ENCODE measurements at places on chromosomes 3 and 15. TPM values are rescaled to one million over a fixed set of nuclear protein-coding genes. Genes with fewer than 3 reads are reported as not detected.

The STOML1 gene
- 11.8 TPM for total RNA-seq

GRCh38 chr15:59208613-59209249 is 2.1 kb downstream of the LDHAL6B start:
- peaks cover 57% of the 10 kb centered on the region for H3K36me3 ChIP-seq
- no peak overlapping the region for H3K4me3 ChIP-seq
- H3K27ac ChIP-seq, result no peak overlapping the region
- H3K27me3 ChIP-seq, result no peaks in the 10 kb centered on the region
- no peak for DNase-seq
- no peaks in the 10 kb centered on the region for H3K4me1 ChIP-seq

GRCh38 chr3:183553334-183554026 is 2.0 kb downstream of the KLHL6 start:
- peak overlapping the region; percentile 45 for H3K27ac ChIP-seq
- no peaks in the 10 kb centered on the region for H3K36me3 ChIP-seq
- no peak for DNase-seq
- no peaks in the 10 kb centered on the region for H3K27me3 ChIP-seq

The APOD gene
- 93.2 TPM for total RNA-seq

The POC1A gene
- total RNA-seq, result 0.47 TPM

GRCh38 chr3:108091498-108092250 is 843 bp upstream of the CD47 start:
- no peaks in the 10 kb centered on the region for H3K27me3 ChIP-seq
- no peaks in the 10 kb centered on the region for H3K4me1 ChIP-seq
- no peaks in the 10 kb centered on the region for H3K36me3 ChIP-seq

- no peak overlapping the region for H3K27ac ChIP-seq
- no peaks in the 10 kb centered on the region for H3K4me1 ChIP-seq
- H3K36me3 ChIP-seq, result no peaks in the 10 kb centered on the region
- no peak overlapping the region for H3K4me3 ChIP-seq
- H3K27me3 ChIP-seq, result no peaks in the 10 kb centered on the region
These were observed 107.0 kb upstream of the NSMCE3 start for GRCh38 chr15:29376590-29376989.

GRCh38 chr15:48085591-48085930 is 35.2 kb upstream of the SLC24A5 start:
- DNase-seq, result no peak
- H3K4me1 ChIP-seq, result no peaks in the 10 kb centered on the region
- no peaks in the 10 kb centered on the region for H3K36me3 ChIP-seq
- no peak overlapping the region for H3K27ac ChIP-seq

- H3K4me3 ChIP-seq, result no peak overlapping the region
- H3K4me1 ChIP-seq, result peaks cover 34% of the 10 kb centered on the region
- H3K36me3 ChIP-seq, result peaks cover 2% of the 10 kb centered on the region
- peak overlapping the region; percentile 97 for H3K27ac ChIP-seq
- no peak for DNase-seq
These were observed 1.4 kb upstream of the WHAMM start for GRCh38 chr15:82807920-82808633.

DNA sequence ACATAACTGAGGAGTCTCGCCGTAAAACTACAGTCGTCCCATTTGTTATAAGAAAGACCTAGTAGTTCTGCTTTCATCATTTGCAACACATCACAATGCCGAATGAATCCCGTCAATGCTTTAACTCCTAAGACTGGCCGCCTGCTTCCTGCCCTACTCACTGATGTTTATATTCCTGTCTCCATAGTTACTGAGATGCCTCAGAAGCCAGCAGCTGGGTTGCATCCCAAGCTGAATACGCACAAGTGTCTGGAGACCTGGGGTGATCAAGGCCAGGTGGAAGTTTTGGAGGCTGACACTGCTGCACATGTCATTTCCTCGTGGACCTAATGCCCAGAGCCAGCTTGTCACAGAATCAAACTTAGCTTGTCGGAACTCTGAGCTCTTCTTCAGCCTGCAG is 95.2 kb upstream of the UBE2E1 start:
- peak; percentile 69 for DNase-seq
- no peak overlapping the region for H3K27ac ChIP-seq
- H3K4me1 ChIP-seq, result no peaks in the 10 kb centered on the region

- H3K4me3 ChIP-seq, result no peak overlapping the region
- H3K36me3 ChIP-seq, result peaks cover 21% of the 10 kb centered on the region
- H3K27me3 ChIP-seq, result no peaks in the 10 kb centered on the region
These were observed 31.0 kb downstream of the IDH2 start for GRCh38 chr15:90071220-90071807.

The CHRNA7 gene
- total RNA-seq, result not detected

GRCh38 chr15:66897416-66897815 is 168.0 kb upstream of the SMAD3 start:
- H3K36me3 ChIP-seq, result no peaks in the 10 kb centered on the region
- no peak overlapping the region for H3K4me3 ChIP-seq
- H3K4me1 ChIP-seq, result peaks cover 14% of the 10 kb centered on the region
- no peak for DNase-seq
- no peaks in the 10 kb centered on the region for H3K27me3 ChIP-seq
- H3K27ac ChIP-seq, result no peak overlapping the region

- no peak overlapping the region for H3K4me3 ChIP-seq
- no peaks in the 10 kb centered on the region for H3K36me3 ChIP-seq
- no peak overlapping the region for H3K27ac ChIP-seq
- H3K27me3 ChIP-seq, result no peaks in the 10 kb centered on the region
These were observed 85.3 kb downstream of the SEMA5B start for GRCh38 chr3:122942239-122942638.

DNA sequence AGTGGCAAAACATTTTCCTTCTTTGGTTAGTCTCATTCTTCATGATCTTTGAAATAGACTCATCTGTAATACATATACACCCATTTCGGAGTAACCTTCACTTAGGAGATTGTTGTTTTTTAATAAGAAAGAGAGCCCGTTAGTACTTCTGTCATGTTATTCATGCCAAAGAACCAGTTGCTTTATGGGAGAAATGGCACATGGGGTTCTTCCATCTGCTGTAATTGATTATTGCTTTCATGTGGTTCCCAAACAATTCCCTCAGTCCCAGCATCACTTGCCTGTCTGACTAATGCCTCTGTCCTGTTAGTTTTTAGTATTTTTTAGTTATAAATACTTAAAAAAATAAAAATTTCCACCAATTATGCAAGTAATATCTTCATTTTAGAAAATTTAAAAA is 33.8 kb upstream of the FAH start:
- H3K27ac ChIP-seq, result no peak overlapping the region
- peaks cover 22% of the 10 kb centered on the region for H3K36me3 ChIP-seq
- no peaks in the 10 kb centered on the region for H3K27me3 ChIP-seq
- DNase-seq, result no peak
- H3K4me3 ChIP-seq, result no peak overlapping the region

DNA sequence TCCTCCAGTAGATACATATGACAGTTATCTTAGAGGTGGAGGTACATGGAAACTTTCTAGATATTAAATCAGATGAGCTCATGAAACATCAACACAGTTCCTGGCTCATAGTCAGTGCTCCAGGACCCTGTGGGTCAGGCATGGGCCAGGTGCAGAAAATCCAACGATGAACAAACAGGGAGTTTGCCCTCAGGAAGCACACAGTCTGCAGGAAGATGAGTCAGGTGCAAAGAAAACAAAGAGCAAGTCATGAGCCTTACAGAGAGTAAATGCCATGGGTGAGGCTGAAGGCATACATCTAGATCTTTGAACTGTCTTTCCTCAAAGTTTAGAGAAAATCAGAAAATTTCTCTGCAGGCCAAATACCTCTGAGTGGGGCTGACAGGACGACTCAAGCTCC is 184.2 kb upstream of the TPM1 start:
- no peak for DNase-seq
- H3K4me1 ChIP-seq, result no peaks in the 10 kb centered on the region
- no peaks in the 10 kb centered on the region for H3K36me3 ChIP-seq
- no peaks in the 10 kb centered on the region for H3K27me3 ChIP-seq

DNA sequence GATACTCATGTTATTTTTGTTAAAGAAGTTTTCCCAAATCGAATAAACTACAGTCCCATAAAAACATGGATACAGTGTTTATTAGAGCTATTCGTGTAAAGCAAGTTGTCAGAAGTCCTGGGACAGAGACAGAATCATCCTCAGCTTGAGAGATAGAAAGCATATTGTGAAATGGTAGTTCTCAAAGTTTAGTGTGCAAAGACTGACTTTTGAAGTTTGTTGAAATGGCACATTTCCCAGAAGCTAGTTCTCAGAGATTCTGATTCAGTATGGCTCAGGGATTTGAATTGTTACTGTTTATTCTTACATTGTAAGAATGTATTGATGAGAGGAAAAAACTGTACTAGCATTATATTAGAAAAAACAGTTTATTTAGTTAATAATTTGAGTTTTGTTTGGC is 22.1 kb downstream of the GABRR3 start:
- no peak for DNase-seq
- H3K27me3 ChIP-seq, result no peaks in the 10 kb centered on the region
- H3K4me3 ChIP-seq, result no peak overlapping the region
- peaks cover 9% of the 10 kb centered on the region for H3K4me1 ChIP-seq
- H3K27ac ChIP-seq, result no peak overlapping the region
- no peaks in the 10 kb centered on the region for H3K36me3 ChIP-seq

- no peaks in the 10 kb centered on the region for H3K4me1 ChIP-seq
- H3K36me3 ChIP-seq, result no peaks in the 10 kb centered on the region
- H3K4me3 ChIP-seq, result no peak overlapping the region
- H3K27me3 ChIP-seq, result no peaks in the 10 kb centered on the region
- peak; percentile 38 for DNase-seq
- H3K27ac ChIP-seq, result no peak overlapping the region
These were observed 1.6 kb upstream of the ITGA11 start for GRCh38 chr15:68433551-68433950.

The UBL7 gene
- total RNA-seq, result 65.4 TPM

The ADIPOQ gene
- total RNA-seq, result 19.1 TPM

DNA sequence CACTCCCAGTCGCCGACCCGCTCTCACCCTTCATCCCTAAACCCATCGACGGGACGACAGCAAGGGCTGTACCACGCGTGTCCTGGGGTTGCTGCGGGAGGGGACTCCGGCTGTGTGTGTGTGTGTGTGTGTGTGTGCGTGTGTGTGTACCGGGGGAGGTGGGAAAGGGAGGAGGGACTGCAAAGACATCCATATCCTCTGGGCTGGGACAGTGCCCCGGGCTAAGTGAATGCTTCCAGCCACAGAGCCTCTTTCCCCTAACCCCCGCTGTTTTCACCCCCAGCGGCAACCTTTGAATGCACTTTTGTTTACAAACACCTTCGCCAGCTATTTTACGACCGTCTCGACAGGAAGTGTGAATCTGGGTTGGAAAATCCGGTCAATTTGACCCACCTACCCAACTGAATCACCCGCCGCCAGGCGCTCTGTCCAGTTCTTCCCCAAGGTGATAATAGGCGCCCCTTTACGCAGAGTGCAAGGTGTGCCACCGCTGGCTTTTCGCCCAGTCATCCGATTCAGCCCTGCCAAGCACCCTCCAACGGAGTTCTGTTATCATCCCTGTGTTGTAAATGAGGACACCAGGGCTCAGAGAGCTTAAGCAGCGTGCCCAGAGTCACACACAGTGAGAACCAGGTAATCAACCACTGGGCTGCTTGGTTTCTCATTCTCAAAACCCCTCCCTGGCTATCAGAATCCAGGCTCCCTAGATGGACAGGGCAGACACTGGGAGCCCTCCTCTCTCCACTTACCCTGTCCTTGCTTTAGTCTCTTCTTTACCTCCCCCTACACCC is 739 bp upstream of the AMOTL2 start:
- peaks cover 15% of the 10 kb centered on the region for H3K36me3 ChIP-seq
- H3K4me3 ChIP-seq, result peak overlapping the region; percentile 87
- H3K27me3 ChIP-seq, result no peaks in the 10 kb centered on the region
- H3K27ac ChIP-seq, result peak overlapping the region; percentile 100
- DNase-seq, result peak; percentile 58

DNA sequence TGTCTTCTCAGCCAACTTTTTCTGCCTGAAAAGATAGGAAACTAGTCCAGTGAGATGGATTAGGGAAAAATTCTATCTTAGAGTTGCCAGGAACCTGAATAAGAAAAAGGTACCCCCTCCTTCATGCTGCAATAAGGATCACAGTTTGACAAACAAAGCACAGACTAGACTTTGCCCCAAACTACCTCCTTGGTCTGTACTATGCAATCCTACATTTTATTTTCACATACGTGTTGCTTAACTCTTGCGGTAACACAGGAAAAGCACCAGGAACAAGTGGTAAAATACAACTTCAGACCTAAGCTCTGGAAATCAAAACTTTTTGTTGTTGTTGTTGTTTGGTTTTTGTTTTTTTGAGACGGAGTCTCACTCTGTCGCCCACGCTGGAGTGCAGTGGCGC is 11.3 kb upstream of the IL12A start:
- H3K36me3 ChIP-seq, result no peaks in the 10 kb centered on the region
- no peaks in the 10 kb centered on the region for H3K4me1 ChIP-seq
- no peak overlapping the region for H3K4me3 ChIP-seq
- DNase-seq, result no peak

GRCh38 chr3:170467007-170467406 is 48.3 kb downstream of the CLDN11 start:
- H3K4me3 ChIP-seq, result no peak overlapping the region
- H3K27me3 ChIP-seq, result no peaks in the 10 kb centered on the region
- no peaks in the 10 kb centered on the region for H3K36me3 ChIP-seq
- H3K4me1 ChIP-seq, result no peaks in the 10 kb centered on the region
- no peak overlapping the region for H3K27ac ChIP-seq
- no peak for DNase-seq

- DNase-seq, result no peak
- no peaks in the 10 kb centered on the region for H3K27me3 ChIP-seq
- H3K4me1 ChIP-seq, result peaks cover 17% of the 10 kb centered on the region
- H3K36me3 ChIP-seq, result peaks cover 76% of the 10 kb centered on the region
These were observed 21.5 kb upstream of the C3orf62 start for GRCh38 chr3:49298511-49298910.

GRCh38 chr15:31486506-31486905 is 159.9 kb downstream of the KLF13 start:
- H3K27me3 ChIP-seq, result peaks cover 3% of the 10 kb centered on the region
- no peaks in the 10 kb centered on the region for H3K36me3 ChIP-seq
- peak; percentile 56 for DNase-seq
- H3K27ac ChIP-seq, result no peak overlapping the region

- no peak for DNase-seq
- H3K4me3 ChIP-seq, result no peak overlapping the region
- H3K27ac ChIP-seq, result no peak overlapping the region
- H3K36me3 ChIP-seq, result no peaks in the 10 kb centered on the region
These were observed 3.3 kb upstream of the GRIP2 start for GRCh38 chr3:14543446-14543845.

- no peak overlapping the region for H3K4me3 ChIP-seq
- H3K27me3 ChIP-seq, result no peaks in the 10 kb centered on the region
- H3K27ac ChIP-seq, result no peak overlapping the region
- no peak for DNase-seq
- H3K36me3 ChIP-seq, result no peaks in the 10 kb centered on the region
These were observed 96.2 kb downstream of the ALDH1A2 start for GRCh38 chr15:57969355-57969754.

- peak; percentile 72 for DNase-seq
- peak overlapping the region; percentile 71 for H3K27ac ChIP-seq
- no peaks in the 10 kb centered on the region for H3K4me1 ChIP-seq
- no peaks in the 10 kb centered on the region for H3K36me3 ChIP-seq
- H3K27me3 ChIP-seq, result no peaks in the 10 kb centered on the region
These were observed 14.8 kb downstream of the LOXL1 start for GRCh38 chr15:73941044-73941443.

GRCh38 chr15:65945616-65946015 is 76.3 kb downstream of the RAB11A start:
- no peaks in the 10 kb centered on the region for H3K4me1 ChIP-seq
- no peak overlapping the region for H3K27ac ChIP-seq
- H3K4me3 ChIP-seq, result no peak overlapping the region
- no peaks in the 10 kb centered on the region for H3K36me3 ChIP-seq
